Activated CD4-positive, alpha-beta memory T cell treated with anti-CD3 and anti-CD28 coated beads for 36 hours (primary cell): ENCODE measurements at places on chromosomes 5 and 9.

GRCh38 chr9:99921875-99922710 lies 15.6 kb downstream of the STX17 start:
- DNase-seq, result no peak

DNA sequence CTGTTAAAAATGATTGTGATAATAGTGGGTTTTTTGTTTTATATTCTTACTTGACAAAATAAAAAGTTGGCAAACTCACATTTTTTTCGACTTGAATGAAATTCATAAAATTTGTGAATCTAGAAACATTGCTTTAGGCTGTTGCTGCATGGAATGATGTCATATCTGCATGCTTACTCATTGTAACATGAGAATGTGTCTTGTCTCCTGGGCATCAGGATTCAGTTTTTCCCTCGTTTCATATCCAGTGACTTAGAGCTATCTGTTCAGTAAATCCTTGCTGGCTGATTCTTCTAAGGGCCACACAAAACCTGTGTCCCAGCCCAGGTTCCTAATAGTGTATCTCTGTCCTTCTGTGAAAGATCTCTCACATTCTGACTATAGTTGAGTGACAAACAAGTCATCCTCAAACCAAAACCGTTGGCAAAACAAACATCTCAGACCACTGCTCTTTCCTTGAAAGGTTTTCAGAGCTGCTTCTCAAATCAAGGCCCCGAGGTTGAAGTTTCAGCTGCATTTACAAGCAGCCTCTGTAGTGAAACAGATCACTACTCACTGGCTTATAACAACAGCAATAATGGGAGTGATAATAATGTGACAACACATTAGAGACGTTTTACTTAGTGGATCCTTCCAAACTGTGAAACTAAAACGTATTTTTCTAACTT lies 95.0 kb downstream of the NPR3 start:
- no peak for DNase-seq

- DNase-seq, result no peak
These were observed 49.6 kb downstream of the BARX1 start for GRCh38 chr9:93905473-93906133.

DNA sequence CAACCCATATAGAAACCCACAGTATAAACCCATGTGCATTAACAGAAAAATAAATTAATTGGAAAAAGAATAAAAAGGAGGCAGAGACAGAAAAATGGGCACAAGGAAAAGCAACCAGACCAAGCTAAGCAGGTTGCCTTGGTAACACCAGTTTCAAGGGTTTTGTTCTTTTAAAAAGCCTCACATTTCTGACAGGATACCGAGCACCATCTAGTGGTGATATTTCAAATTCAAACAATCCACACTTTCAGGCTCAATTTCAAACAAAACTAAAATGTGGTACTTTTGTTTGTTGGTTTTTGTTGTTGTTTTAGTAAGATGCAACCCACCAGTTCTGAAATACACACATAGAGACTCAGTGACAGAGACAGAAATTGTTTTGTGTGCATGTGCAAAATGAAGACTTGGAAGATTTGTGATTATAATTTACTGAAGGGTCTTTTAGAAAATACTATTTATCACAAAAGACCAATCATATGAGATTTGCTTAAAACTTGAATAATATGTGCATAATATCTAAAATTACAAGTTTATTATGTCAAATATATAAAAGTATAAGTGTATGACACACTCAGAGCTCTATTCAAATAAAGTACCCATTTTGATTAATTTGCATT lies 318.2 kb downstream of the SLCO4C1 start:
- DNase-seq, result no peak

- DNase-seq, result no peak
These were observed 33.0 kb upstream of the NCS1 start for GRCh38 chr9:130139251-130139650.

- DNase-seq, result no peak
These were observed 132.0 kb downstream of the IZUMO3 start for GRCh38 chr9:24413651-24414050.

- DNase-seq, result no peak
These were observed 13.9 kb upstream of the GPX8 start for GRCh38 chr5:55146080-55146479.

- no peak for DNase-seq
These were observed 222.1 kb downstream of the DEPDC1B start for GRCh38 chr5:60477849-60478248.

- DNase-seq, result no peak
These were observed 41.3 kb downstream of the FBXO10 start for GRCh38 chr9:37534901-37535300.

DNA sequence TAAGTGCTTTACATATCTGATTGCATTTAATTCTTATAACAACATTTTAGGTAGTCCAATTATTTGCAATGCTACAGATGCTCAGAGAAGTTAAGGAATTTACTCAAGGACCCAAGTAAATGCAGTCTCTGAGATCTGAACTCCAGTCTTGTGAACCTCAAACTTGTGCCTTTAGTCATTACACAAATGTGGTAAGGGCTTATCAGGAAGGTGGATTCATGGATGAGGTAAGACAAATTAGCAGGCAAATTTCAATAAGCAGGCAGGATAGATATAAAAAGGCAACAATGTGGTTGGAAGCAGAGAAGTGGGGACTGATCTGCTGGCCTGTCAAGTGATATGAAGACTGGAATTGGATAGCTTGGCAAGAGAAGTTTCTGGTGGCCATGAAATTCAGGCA lies 29.5 kb downstream of the HMHB1 start:
- no peak for DNase-seq

- DNase-seq, result no peak
These were observed 255.7 kb downstream of the CHSY3 start for GRCh38 chr5:130159968-130160367.

- DNase-seq, result peak; percentile 56
These were observed 146.2 kb upstream of the RASA1 start for GRCh38 chr5:87121304-87122150.

- DNase-seq, result no peak
These were observed 233.7 kb downstream of the TLE1 start for GRCh38 chr9:81455462-81456219.

DNA sequence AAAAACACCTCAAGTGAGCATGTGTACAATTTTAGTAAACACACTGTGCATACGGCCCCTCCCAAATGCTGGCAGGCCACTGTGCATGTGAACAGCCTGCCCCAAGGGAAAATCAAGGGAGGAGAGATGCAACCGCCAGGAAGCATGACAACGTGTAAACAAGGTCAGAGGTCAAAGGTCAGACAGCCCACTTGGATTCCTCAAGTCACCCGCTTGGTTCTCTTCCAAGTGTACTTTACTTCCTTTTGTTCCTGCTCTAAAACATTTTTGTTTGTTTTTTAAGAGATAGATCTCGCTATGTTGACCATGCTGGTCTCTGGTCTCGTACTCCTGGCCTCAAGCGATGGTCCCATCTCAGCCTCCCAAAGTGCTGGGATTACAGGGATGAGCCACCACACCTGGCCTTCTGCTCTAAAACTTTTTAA lies 126.7 kb upstream of the SHB start:
- DNase-seq, result no peak

DNA sequence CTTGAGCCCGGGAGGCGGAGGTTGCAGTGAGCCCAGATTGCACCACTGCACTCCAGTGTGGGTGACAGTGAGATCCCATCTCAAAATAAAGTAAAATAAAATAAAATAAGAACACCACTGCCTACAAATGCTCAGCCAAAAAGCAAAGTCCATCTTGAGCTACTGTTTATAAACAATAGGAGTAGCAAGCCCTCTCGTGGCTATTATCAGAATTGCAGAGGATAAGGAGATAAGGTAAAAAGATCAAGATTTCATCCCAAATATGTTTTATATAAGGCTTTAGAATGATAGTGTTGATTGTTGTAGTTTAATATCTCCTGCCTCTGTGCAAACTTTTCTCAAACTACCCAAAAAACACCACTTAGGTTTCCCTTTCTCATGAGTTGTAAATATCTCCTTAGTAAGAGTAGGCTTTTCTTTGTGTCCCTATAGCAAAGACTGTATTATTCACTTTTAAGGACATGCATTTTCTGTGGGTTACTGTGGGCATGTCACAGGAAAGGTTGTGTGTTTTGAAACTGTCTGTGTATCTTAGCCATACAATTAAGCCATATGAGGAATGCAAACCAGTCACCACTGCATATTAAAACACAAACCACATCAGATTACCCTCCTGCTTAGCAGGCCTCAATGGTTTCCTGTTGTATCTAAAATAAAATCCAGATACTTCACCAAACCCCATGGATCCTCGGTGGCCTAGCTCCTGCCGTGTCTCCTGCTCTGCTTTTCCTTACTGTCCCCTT lies 31.8 kb upstream of the CKS2 start:
- DNase-seq, result no peak

GRCh38 chr5:45038366-45038987 lies 229.7 kb downstream of the MRPS30 start:
- DNase-seq, result no peak

- no peak for DNase-seq
These were observed 16.8 kb downstream of the OTULIN start for GRCh38 chr5:14681236-14681752.

GRCh38 chr5:161086461-161086860 lies 234.4 kb upstream of the ATP10B start:
- DNase-seq, result no peak

DNA sequence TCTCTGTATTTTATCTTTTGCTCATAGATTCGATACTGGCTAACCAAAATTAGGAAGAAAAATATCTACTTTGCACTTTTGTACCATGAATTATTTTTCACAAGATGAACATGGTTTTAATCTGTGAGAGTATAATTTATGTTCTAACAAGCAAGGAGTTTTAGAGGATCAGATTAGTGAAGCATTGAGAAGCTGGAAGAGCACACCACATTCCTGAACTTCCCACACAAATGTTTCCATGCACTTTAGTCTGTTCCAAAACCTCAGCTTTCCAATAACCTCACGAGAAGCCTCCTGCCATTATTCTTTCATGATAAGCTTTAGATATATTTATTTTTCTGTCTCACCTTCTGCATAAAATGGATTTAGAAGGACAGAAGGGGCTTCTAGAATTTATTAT lies 98.7 kb upstream of the MPDZ start:
- DNase-seq, result no peak

GRCh38 chr9:19939734-19940278 lies 151.0 kb upstream of the SLC24A2 start:
- DNase-seq, result no peak

DNA sequence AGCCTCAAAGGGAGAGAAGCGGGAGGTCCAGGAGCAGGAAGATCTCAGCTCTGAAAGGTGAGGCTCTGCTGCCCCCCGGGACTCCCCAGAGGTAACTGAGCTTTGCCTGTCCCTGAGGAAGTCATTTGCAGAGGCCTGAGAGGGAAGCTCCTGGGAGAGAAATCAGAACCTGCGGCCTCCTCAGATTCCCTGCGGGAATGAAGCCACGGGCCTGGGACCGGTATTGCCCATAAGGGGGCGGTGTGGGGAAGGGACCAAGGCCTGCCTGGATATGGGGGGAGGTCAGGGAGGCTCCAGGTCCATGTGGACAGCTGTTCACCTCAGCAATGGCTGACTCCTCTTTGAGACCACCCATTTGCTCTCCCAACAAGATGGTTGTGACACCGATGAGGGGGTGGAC lies 1.3 kb downstream of the SPATA31E1 start:
- DNase-seq, result no peak

DNA sequence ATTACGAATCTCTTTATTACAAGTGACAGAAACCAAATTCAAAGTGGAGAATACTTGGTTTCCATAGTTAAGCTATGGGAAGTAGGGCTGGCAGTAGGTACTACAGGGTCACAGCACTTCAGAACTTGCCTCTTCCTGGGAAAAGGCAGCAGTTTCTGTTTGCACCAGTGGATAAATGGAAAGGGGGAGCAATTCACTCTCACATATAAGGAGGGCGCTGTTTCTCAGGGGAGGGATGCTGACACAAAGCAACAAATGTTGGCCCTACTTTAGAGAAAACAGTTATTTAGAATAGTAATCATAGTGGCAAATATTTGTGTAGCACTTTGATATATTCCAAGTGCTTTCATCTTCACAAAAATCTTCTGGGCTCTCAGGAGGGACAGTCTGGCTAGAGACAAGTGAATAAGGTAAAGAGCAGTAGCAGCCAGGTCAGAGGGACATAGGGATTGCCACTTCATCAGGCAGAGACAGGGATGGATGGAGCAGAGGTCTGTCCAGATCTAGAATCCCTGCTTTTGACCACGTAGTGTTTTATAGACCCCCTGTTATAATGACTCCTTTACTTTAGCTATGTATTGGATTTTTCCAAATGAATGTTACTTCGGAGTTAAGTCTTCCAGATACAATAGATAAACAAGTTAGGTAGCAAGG lies 554.8 kb upstream of the SGCD start:
- DNase-seq, result no peak

GRCh38 chr9:75333624-75334023 lies 245.3 kb downstream of the OSTF1 start:
- no peak for DNase-seq

DNA sequence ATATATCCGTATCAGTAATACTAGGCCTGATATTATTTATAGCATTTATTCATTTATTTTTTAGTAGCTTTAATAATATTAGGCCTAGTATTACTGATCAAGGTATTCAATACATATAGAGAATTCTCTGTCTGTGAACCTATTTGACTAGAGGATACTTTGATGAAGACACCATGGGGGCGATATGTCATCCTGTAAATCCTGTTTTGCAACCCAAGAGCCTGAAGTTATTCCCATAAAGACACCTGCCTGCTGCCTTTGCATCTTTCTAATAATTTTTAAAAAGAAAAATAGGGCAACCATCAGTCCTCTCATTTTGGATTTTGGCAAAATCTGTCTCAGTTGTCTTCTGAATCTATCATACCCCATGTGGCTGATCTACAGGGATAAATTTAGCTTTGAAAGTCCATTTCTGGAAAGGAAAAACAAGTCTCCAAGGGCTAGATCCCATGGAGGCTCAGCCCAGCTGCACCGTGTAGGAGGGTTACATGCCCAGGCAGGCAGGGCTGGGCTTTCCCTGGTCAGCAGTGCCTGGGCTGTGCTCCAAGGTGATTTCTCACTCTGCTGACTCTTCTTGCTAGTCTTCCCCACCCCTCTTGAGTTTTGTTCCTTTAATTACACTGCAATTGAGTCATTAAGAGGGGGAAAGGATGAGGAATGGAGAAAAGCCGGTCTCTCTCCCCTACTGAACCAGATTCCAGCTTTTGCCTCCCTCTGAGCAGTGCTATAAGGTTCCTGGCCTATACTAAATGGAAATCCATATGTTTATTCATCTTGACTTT lies 169.0 kb downstream of the TRIM32 start:
- DNase-seq, result no peak

- DNase-seq, result no peak
These were observed 8.9 kb downstream of the CFAP95 start for GRCh38 chr9:69829484-69829883.

DNA sequence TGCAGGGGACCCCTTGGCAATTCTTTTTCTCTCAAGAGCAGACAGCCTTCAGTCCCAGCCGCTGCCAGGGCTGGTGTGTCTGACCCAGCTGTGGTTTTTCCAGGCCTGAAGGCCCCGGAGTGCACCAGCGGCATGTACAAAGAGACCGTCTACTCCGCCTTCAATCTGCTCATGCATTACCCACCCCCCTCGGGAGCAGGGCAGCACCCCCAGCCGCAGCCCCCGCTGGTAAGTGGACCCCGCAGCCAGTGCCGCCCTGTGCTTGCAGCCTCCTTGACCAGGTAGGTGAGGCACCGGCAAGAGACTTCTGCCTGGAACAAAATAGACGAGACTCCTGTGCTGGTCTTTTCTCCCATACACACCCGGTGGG lies 1.3 kb downstream of the TCF7 start:
- DNase-seq, result no peak

GRCh38 chr9:33140401-33141360 lies 26.5 kb downstream of the B4GALT1 start:
- peak; percentile 71 for DNase-seq

GRCh38 chr9:93677048-93677571 lies 100.7 kb downstream of the PHF2 start:
- peak; percentile 7 for DNase-seq

GRCh38 chr5:64811050-64811640 lies 42.4 kb downstream of the CWC27 start:
- no peak for DNase-seq

- DNase-seq, result no peak
These were observed 1968.2 kb upstream of the NUDT12 start for GRCh38 chr5:105530716-105531261.
